ENCODE measurements at places on chromosomes 6 and 20.

GRCh38 chr6:14316651-14317386 lies 199.2 kb downstream of the CD83 start:
- no peak for DNase-seq

- no peak for DNase-seq
These were observed 166.5 kb downstream of the KIF6 start for GRCh38 chr6:39558591-39559190.

DNA sequence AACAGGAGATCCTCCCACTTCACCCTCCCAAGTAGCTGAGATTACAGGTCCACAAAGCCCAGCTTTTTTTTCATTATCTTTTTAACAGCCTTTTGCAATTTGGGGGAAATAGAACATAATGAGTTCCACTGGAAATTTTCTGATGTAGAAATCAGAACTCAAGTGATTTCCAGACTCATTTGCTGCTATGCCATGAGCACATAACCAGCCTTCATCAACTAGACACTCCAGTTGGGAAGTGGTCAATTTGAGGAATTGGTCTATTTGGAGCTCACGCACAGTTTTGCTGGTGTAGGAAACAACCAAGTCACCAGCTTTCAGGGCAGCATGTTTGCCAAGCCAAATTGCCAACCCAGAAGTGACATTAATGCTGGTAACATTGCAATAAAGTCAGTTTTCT lies 86.7 kb downstream of the MAFB start:
- no peak for DNase-seq

DNA sequence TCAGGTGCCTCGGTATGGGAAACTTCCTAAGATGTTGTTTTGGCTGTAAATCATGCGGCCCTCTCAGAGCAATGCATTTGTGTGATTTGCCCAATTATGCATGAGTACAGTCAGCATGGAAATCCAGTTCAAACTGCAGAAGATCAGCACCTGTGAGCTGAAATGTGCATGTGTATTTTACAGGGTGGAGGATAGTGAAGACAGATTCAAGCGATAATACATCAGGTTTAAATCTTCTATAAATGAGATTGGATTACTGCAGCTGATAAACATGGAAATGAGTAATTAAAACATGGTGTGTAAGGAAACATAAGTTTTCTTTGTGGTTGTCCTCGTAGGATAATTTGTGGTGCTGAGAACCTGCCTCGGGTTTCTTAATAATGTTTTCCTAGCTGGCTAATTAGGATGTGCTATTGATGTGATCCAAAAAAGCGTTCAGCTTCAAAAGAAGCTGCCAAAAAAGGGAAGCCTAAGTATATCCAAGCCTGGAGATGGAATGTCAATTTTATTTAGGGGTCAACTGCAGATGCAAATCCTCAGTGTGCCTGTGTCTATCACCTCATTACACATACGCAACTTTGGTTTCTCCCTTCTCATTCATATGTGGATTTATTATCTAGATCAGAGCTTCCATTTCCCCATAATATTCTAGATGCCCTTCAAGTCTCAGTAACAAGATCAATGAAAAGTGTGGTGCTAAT lies 117.1 kb upstream of the CCDC28A start:
- DNase-seq, result no peak

DNA sequence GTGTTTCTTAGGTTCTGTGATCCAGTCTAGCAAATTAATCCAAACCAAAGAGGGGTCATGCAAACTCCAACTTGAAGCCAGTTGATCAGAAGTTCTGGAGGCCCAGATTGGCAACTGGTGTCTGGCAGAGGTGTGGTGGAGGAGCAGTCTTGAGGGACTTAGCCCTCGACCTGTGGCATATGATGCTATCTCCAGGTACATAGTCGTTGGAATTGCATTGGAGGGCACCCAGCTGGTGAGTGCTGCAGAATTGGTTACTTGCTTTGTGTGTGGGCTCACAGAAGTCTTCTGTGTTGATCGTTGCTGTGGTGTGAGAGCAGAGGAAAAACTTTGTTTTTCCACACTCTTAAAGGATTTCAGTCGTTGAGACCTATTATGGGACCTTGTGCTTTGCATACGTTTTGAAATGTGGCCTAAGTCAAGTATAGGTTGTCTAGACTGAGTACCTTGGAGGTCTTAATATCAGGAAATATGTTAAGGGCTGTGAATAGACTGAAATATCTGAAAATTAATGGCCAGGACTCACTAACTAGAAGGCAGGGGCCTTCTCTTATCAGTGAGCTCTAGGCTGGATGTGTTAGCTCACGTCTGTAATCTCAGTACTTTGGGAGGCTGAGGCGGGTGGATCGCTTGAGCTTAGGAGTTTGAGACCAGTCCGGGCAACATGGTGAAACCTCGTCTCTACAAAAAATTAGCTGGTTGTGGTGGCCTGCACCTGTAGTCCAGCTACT lies 7.8 kb downstream of the PANK2 start:
- DNase-seq, result no peak

GRCh38 chr6:41778895-41779294 lies 805 bp downstream of the FRS3 start:
- DNase-seq, result no peak
